HFFc6 (cell line): ENCODE measurements at places on chromosomes 1 and 21. TPM values are rescaled to one million over a fixed set of nuclear protein-coding genes. Genes with fewer than 3 reads are reported as not detected.

Gene ACTN2
- total RNA-seq: not detected in 2 replicates

Gene OR2G6
- not detected in 3 replicates for total RNA-seq

Gene OPRD1
- not detected in 3 replicates for total RNA-seq

Gene KIAA1614
- total RNA-seq: 2.9 to 3.9 TPM (median 3.2 TPM) in 3 replicates

DNA sequence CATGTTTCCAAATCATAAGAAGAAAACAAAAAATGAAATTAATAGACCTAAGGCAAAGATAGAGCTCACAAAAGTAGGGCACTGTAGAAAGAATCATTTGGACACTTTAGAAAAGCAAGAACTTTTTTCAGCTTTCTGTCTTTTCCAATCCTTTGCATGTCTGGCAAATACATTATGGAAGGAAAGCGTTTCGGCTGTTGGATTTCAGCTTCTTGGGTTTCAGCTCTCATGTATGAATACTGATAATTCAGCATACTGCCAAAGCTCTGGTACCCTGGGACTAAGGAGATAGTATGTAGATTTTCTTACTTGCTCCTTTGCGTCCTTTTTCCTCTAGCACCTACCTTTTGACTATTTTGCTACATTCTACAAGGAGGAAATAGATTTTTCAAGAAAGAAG, 375.9 kb downstream of the BRINP3 start:
- DNase-seq: no peak

GRCh38 chr1:43238085-43238484, 31.7 kb upstream of the TMEM125 start:
- peak; percentile 43 for DNase-seq

DNA sequence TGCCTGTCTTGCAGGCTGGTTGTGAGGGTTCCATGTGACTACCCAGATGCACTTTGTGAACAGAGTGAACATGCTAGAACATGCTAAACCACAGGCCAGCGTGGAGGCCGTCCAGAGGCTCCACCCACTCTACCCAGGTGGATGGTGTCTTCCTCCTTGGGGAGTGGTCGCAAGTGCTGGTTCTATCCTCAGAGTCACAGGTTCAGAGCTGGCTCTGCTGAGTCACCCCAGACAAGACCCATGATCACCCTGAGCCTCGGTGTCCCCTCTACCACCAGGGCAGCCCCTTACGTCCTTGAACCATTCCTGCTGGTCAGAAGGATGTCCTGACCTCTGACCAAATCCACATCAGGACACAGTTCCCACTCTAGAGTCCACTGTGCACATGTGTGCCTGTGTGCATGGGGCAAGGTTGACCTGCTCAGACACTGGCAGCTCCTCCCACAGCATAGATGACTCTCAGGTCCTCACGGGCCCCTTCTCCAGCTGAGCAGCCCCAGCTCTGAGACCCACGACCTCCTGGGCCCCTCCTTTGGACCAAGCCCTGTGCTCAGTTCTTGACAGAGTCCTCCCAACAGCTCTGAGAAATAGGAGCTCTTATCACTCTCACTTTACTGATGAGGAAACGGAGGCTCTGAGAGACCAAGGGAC, 391.8 kb downstream of the MATN1 start:
- no peak for DNase-seq

DNA sequence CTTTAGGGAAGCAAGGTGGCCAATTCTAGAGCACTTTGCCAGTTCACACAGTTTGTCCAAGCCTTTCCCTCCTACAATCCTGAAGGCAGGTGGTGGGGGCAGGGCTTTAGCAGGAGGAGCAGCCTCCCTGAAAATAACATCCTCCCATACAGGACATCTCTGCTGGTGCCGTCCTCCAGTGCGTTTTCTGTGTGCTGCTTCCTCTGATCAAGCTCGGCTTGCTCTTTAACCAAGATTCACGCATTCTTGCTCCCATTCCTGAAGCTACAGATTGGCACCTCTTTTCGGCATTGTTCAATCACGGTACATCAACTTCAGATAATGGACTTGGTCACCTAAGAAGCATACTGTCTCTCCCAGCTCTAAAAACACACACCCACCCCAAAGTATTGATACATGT, 7.5 kb upstream of the DPT start:
- DNase-seq: no peak
